ENCODE measurements at places on chromosomes 3 and 15.

- no peak for DNase-seq
Observed at GRCh38 chr3:177144922-177145321, 52.4 kb downstream of the TBL1XR1 start.

- no peak for DNase-seq
Observed at GRCh38 chr3:32449691-32450090, 53.0 kb downstream of the CMTM6 start.

DNA sequence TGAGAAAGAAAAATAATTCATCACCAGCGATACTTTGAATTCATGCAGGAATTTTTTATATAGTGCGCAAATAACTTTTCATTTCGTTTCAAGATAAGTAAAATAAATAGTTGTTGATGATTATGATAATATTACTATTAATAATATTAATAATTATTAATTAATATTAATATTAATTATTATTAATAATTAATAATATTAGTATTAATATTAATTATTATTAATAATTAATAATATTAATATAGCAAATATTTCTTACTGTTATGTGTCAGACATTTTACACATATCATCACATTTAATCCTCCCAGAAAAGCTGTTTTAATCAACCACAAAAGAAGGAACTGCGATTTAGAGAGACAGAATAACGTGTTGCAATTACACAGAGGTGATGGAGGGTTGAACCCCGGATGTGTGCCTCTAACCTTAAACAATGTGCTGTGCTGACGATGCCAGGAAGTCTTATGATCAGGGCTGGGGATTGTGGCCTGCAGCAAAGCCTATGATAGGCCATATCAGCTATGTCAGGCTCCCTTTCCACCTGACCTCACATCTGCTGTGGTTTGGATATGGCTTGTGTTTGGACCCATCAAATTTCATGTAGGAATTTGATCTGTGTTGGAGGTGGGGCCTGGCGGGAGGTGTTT, 263.5 kb upstream of the NR2F2 start:
- DNase-seq = no peak

- DNase-seq = no peak
Observed at GRCh38 chr3:73669260-73669659, 44.5 kb upstream of the PDZRN3 start.

- DNase-seq = no peak
Observed at GRCh38 chr15:27798807-27799206, 300.3 kb downstream of the OCA2 start.

GRCh38 chr15:98745179-98745578, 96.8 kb downstream of the IGF1R start:
- DNase-seq = no peak

DNA sequence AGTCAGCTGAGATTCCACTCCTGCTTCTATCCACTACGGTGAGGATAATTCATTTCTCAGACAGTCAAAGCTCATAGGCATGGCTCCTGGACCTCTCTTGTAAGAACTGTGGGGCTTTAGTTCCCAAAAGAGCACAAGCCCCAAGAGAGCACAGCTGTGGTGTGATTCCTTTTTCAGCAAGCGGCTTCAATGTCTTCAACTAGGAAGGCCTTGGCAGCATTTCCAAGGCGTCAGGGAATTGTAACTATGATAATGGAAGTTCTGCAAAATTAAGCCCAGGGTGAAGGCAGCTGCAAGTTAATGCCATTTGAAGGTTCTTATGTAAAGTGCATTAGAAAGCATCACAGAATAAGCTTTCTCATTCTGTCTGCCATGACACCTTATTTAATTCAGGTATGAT, 657.1 kb downstream of the GRM7 start:
- no peak for DNase-seq

DNA sequence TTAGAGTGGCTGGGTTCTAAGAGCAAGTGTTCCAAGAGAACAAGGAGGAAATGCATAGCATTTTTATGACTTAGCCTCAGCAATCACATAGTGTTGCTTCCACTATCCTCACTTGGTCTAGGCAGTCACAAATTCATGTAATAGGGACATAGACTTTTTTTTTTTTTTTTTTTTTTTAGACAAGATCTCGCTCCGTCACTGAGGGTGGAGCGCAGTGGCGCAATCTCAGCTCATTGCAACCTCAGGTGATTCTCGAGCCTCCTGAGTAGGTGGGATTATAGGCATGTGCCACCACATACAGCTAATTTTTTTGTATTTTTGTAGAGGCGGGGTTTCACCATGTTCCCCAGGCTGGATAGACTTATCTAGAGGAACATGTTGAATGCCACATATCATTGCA, 4.7 kb upstream of the GNB4 start:
- no peak for DNase-seq

DNA sequence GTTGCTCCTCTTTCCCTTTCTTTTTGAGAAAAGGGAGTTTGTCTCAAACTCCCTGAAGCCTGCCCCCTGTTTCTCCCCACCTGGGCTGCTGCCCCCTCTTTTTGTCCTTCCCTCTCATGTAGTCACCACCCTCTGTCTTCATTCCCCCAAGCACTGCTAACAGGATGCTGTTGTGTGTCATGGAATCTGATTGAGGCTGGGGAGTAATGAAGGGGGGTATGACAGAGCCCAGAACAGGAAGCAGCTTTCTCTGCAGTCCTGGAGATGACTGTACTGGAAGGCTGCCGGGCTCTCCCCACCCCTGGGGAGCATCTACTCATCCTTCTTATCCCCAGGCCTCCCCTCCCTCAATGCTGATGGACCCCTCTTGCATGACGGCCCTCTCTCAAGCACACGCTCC, 181.6 kb downstream of the ABHD5 start:
- peak; percentile 72 for DNase-seq
